GOT3 (cell line): ENCODE measurements at places on chromosomes 16 and 17.

DNA sequence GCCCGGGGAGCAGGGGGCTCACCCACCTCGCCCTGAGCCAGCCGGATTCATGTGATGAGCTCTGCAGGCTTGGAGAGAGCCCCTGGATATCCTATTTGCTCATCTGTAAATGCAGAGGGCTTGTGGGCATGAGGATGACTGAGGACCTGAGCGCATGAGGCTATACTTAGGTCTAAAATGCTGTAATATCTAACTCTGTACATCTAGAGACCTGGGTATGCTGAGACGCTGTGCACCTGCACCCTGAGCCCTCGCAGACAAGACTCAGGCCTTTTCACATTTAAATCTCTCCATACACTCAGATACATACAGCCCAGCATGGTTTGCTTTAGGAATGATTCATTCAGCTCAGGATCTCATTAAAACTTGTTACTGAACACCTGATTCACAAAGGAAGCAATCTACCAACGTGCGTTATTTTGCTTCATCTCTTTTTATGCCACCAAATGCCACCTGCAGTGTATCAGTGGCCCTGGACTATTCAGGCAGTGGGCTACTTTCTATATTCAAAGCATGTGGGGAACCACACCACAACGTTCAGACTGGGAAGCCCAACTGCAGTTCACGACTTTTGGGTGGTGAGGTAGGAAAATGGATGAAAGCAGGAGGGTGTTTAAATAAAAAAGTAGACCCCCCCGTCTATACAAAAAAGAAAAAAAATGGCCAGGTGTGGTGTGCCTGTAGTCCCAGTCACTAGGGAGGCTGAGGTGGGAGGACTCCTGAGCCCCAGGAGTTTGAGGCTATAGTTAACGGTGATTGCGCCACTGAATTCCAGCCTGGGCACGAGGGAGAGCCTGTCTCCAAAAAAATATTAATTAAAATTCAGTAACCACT lies 12.0 kb downstream of the USP7 start:
- DNase-seq = no peak

- DNase-seq = no peak
Measured at GRCh38 chr17:182050-182751, 751 bp upstream of the DOC2B start.

- DNase-seq = no peak
Measured at GRCh38 chr16:57062329-57062728, 30.1 kb upstream of the CPNE2 start.

- DNase-seq = no peak
Measured at GRCh38 chr16:25005445-25006306, 9.5 kb downstream of the ARHGAP17 start.

- no peak for DNase-seq
Measured at GRCh38 chr17:70521821-70522256, 352.5 kb downstream of the KCNJ2 start.

DNA sequence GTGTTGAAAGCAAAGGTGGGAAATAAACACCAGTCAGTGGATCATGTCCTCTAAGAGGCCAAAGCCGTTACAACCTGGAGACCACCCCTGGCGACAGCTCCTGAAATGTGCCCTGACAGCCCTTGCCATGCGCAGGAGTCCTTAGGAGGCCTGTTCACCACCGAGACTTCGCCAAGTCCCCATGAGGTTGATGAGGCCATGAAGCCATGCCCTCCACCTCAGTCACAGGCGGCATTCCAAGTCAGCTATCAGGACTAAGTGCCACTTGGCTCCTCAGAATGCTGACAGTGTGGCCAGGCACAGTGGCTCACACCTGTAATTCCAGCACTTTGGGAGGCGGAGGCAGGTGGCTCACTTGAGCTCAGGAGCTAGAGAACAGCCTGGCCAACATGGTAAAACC lies 27.1 kb downstream of the ADAM11 start:
- DNase-seq = no peak

DNA sequence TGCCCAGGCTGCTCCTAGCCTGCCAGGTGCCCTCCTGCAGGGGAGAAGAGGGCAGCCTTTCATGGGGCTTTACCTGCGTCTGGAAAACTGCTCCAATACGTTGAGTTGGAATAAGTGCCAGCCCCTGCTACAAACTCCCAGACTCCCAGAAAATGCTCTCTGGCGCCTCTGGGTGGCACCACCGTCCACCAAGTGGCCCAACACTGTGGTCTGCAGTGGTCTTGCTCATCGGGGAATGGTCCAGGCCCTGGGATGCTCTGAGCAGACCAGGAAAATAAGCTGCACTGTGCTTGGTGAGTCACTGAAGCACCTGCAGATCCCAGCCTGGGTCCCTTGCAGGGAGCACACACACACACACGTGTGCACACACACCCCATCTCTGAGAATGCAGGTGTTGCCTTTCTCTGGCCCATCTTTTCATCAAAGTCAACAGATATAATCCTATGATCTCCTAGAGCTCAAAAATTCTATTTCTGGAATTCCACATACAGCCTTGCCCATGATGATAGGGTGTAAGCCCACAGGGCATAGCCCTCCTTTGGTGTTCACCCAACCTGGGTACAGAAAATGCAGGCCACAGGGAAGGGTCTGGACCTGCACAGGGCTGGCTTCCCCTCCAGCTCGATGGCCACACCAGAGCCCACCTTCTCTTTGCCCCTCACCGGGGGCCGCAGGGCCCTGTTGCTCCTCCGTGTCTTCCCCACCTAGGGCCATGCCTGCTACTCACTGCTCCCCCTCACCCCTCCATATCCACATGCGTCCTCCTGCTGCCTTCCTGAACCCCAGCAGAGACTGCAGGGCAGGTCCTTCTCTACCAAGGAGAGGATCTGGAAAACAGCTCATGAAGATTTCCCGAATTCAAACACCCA lies 20.5 kb downstream of the CDIP1 start:
- DNase-seq = no peak

GRCh38 chr17:58193641-58194255 lies 1.2 kb downstream of the EPX start:
- DNase-seq = no peak

DNA sequence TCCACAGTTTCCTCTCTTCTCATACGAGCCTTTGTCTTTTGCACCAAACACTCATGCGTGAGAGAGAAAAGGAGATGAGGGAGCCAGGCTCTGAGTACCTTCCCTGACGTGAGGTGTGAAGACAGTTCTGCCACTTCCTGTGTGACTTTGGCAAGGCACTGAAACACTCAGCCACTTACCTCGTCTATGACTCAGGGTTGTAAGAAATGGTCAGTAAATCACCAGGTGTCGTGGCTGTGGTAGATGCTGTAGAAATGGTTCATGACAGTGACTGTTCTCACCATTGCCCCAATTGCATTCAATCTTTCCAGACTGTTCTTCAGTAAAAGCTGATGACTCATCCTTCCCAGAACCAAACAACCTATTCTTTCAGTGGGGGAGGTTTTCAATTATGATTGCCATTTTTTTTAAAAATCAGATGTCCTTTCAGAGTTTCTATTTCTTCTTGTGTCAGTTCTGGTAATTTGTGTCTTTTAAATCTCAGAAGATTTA lies 49.2 kb upstream of the CBFA2T3 start:
- no peak for DNase-seq

- DNase-seq = no peak
Measured at GRCh38 chr16:67893743-67894399, 817 bp downstream of the PSKH1 start.

GRCh38 chr17:40344421-40345160 lies 19.9 kb downstream of the GJD3 start:
- DNase-seq = no peak

DNA sequence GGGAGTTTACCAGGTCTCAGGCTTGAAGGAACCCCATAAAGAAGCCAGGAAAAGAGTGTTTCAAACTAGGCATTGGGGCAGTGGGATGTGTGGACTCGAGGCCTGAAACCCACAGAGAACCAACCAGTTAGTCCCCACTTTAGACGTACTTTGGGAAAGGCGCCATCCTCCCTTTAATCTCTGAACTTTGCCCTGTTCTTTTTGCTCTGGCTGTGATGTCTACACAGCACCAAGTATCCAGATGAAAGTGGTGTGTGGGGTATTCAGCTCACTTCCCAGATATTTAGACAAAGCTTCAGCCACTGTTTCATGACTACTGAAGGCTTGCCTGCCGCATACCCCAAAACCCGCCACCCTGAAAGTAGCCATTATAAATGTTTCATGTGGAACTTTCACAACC lies 116.9 kb upstream of the IRX5 start:
- DNase-seq = no peak

DNA sequence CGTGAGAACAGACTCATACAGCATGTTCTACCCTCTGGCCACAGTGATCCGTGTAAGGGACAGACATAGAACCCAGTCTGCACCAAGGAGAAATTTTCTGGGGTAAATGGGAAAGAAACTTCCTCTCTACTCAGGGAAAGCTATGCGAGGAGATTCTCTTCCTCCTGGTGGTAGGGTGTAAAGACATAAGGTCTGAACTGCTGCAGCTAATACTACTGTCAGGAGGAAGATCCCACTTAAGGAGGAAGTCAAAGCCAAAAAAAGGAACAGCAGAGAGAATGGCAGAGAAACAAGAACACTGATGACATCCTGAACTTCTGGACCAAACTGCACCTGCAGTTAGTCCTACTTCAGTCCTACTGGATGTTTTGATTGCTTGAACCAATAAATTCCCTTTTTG lies 7.1 kb upstream of the TM4SF5 start:
- no peak for DNase-seq

DNA sequence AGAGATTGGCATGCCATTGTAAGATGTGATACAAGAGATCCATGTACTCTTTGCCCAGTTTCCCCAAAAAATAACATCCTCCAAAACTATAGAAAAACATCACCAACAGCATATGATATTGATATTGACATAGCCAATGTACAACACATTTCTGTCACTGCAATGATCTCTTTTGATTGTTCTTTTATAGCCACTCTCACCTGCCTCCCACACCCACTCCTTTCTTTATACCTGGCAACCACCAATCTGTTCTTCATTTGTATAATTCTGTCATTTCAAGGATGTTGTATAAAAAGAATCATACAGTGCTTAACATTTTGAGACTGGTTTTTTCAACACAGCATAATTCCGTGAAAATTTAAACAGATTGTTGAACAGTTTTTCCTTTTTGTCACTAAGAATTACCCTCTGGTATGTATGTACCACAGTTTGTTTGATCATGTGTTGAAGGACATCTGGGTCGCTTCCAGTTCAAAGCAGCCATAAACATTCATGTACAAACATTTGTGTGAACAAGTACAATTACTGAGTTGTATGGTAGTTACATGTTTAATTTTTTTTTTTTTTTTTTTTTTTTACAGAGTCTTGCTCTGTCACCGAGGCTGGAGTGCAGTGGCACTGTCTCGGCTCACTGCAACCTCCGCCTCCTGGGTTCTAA lies 9.9 kb downstream of the KRTAP9-1 start:
- DNase-seq = no peak

GRCh38 chr16:10941127-10941933 lies 938 bp downstream of the DEXI start:
- no peak for DNase-seq

DNA sequence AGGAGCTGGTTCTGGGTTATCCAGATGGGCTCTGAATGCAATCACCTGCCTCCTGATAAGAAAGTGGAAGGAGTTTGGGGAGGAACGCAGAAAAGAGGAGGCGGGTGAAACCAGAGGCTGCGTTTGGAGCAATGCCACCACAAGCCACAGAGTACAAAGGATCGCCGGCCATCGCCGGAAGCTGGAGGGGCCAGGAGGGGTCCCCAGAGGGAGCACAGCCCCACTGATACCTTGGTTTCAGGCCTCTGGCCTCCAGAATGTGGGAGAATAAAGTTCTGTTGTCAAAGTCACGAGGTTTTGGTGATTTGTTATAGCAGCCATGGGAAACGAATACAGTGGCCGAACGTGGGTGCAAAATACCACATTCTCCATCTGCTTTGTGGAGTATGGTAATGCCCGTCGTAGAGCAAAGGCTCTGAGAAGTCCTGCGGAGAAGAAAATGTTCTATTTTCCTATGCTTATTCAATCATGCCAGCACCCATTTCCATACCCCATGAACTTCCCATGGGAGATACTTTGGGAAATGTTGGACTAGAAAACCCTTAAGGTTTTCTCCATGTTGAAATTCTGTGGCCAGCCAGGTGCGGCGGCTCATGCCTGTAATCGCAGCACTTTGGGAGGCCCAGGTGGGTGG lies 51.4 kb downstream of the ZDHHC7 start:
- no peak for DNase-seq

- peak; percentile 40 for DNase-seq
Measured at GRCh38 chr17:7589204-7589868, 558 bp downstream of the SOX15 start.

- DNase-seq = no peak
Measured at GRCh38 chr17:22233382-22233781, 541.1 kb downstream of the KCNJ18 start.

GRCh38 chr17:38329808-38330730 lies 13.7 kb downstream of the GPR179 start:
- no peak for DNase-seq
